ENCODE measurements at places on chromosomes 7 and 10. TPM values are rescaled to one million over a fixed set of nuclear protein-coding genes. Genes with fewer than 3 reads are reported as not detected.

ZNF479 gene
- total RNA-seq = not detected

C10orf143 gene
- under 0.01 TPM for total RNA-seq

STRIP2 gene
- total RNA-seq = 2.9 TPM

NUTM2A gene
- under 0.01 TPM for total RNA-seq

NXPH1 gene
- total RNA-seq = not detected

HPSE2 gene
- 5.6 TPM for total RNA-seq

MACC1 gene
- total RNA-seq = under 0.01 TPM

VWC2 gene
- not detected for total RNA-seq

ZNF365 gene
- total RNA-seq = 6.1 TPM

SEC61G gene
- 220 TPM for total RNA-seq

SLC26A5 gene
- total RNA-seq = not detected

GHRHR gene
- total RNA-seq = not detected

UCMA gene
- total RNA-seq = not detected

FAM25G gene
- not detected for total RNA-seq

ATOH7 gene
- under 0.01 TPM for total RNA-seq

RAB11FIP2 gene
- total RNA-seq = 25.1 TPM

RASA4B gene
- 2.3 TPM for total RNA-seq

ARID5B gene
- 162 TPM for total RNA-seq

LRRD1 gene
- total RNA-seq = not detected

PAPOLB gene
- not detected for total RNA-seq

ZPBP gene
- not detected for total RNA-seq

WNT8B gene
- not detected for total RNA-seq

IRF5 gene
- under 0.01 TPM for total RNA-seq

All from fibroblast of villous mesenchyme (primary cell).